T-helper 17 cell (primary cell): ENCODE measurements at places on chromosomes 2 and 18. TPM values are rescaled to one million over a fixed set of nuclear protein-coding genes. Genes with fewer than 3 reads are reported as not detected.

DNA sequence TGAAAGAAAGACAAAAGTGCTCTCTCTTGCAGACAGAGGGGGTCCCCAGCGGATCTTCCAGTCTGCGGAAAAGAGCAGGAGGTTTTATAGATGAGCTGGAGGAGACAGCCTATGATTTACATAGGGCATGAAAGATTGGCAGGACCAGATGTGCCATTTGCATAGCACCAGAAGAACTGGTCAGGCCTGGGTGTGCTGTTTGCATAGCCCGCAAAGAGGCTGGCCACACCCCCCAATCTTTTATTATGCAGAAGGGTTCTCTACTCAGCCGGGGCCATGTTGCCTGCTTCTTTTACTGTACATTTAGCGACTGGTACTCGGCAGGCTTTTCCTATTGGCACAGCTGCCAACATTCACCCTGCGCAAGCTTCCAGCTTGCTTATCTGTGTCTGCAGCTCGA lies 317.6 kb downstream of the GALR1 start:
- DNase-seq: no peak

PSTPIP2 gene
- total RNA-seq: 15.8 TPM

GRCh38 chr2:184780944-184781343 lies 182.6 kb downstream of the ZNF804A start:
- no peak for DNase-seq

DNA sequence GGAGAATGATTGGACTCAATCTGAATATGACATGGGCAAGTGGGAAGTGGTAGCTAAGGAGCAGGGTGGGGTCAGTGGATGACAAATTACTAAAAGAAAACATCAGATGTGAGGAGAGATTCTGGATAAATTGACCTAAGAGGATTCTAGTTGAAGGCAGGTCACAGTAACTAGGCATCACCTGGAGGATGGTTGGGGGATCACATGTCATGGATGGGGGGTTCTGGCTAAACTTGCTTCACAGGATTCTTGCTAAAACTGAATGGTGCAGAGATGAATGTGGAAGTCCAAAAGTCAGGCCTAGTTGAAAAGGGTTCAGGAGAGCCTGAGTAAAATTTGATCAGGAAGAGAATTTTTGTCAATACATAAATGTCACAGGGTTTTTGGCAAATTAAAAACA lies 18.3 kb downstream of the CLHC1 start:
- DNase-seq: no peak

CIB4 gene
- not detected for total RNA-seq

DNA sequence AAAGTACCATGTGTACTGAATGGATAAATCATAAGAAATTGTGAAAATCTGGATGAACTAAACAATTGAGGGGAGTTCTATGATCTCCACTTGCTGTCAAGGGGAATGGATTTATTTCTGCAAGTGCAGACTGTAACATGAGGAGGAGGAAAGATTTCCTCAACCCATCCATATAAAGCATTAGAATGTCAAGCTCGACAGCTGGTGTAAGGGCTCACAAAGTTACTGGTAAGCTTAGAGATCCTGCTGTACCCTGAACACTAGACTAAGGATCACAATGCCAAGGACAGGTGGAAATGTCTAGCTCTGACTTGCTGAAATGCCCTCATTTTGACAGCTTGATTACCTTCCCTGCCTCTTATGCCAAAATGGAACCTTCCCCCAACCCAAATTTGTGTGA lies 125.3 kb downstream of the TCF4 start:
- no peak for DNase-seq

- no peak for DNase-seq
These were observed 9.8 kb upstream of the SCYGR1 start for GRCh38 chr2:227397562-227397961.

GRCh38 chr2:23327416-23327815 lies 57.6 kb upstream of the KLHL29 start:
- no peak for DNase-seq

DLGAP1 gene
- 1.6 TPM for total RNA-seq

- DNase-seq: no peak
These were observed 81.5 kb downstream of the MAPRE2 start for GRCh38 chr18:35122586-35123224.

PLEKHH2 gene
- not detected for total RNA-seq

GRCh38 chr2:172792711-172793110 lies 57.1 kb downstream of the RAPGEF4 start:
- no peak for DNase-seq

KIAA2012 gene
- not detected for total RNA-seq
